ENCODE measurements at places on chromosomes 7 and 10. TPM values are rescaled to one million over a fixed set of nuclear protein-coding genes. Genes with fewer than 3 reads are reported as not detected.

DNA sequence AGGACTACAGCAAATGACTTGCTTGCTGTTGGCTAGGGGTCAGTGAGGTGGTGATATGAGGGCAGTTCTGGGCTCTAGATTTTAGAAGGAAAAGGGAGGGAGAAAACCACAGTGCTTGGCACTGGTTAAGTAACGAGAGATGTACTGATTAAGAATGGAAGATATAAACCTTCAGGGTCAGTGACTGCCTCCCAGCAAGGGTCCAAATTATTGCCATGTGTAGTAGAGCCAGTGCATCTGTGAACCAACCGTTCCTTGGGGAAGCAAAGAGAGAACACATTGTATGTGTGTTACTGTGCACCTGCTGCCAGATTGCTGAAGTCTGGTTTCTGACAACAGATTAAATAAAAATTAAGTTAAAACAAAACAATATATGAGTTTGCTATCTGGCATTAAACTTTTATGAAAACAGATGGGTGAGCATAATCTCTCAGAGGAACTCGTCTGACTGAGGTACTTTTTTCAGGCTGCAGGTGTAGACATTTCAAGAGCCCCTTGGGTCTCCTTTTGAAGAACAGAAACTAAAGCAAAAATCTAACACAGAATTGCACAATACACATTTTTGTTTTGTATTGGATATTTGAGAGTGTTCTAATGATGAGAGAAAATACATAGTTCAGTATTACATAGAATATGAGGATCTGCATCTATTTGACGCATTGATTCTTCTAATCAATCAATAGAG is 1120.6 kb downstream of the SORCS3 start:
- no peak for DNase-seq

Gene ODAD2
- total RNA-seq = 2.9 TPM

DNA sequence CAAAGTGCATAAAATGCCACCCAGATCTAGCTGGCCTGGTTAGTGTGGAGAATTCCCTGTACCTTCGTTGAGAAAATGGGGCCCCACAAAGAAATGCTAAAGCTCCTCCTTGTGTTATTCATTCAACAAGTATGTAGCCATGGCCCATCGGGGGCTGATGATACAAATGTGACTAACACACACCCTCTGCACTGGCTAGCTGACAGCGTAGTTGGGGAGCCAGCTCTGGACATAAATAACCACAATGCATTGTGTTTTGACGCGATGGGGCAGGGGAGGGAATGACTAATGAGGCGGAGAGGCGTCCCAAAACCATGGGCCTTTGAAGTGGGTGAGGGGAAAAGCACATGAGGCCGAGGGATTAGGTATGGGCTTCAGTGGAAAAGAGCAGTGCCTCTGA is 28.2 kb upstream of the ASL start:
- no peak for DNase-seq

GRCh38 chr7:116138202-116138801 is 72.0 kb upstream of the TES start:
- DNase-seq = no peak

GRCh38 chr7:84678841-84679240 is 484.3 kb upstream of the SEMA3A start:
- DNase-seq = no peak

Gene PON1
- total RNA-seq = not detected

DNA sequence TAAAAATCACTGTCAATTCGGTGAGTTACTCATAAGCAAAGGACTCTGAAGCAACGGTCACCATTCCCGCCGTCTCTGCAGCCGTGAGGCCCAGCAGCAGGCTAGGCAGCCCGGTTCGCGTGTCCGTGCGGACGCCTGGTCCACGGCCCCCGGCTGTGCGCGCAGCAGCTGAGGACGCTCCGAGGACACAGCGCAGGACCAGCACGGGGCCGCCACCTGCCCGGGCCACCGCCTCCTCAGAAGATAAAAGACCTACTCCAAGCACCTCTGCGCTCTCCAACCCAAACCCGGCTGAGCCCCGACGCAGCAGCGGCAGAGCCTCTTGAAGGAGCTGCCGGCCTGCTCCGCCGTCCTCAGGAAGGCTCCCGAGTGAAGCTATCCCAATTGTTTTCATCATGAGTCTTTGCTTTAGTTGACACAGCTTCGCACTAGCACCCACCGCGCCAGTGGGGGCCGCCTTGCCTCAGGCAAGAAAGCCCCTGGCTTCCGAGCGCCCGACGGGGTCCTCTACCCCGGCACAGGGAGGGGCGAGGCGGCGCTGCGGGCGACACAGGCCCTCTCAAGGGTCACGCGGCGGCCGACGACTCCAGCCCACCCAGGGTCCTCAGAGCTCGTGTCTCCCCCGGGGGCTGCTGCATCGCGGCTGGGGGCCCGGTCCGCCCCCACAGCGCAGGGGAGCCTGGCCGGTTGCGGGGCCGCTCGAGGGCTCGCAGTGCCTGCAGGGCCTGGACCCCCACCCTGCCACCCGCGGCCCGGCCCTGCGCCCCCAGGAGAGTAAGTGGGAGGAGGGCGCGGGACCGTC is 16.9 kb upstream of the GPR146 start:
- DNase-seq = no peak

All from posterior vena cava (tissue), 2 donors.